ENCODE measurements at places on chromosomes 16 and 17.

GRCh38 chr16:27516365-27516764 lies 33.3 kb downstream of the GTF3C1 start:
- no peak for DNase-seq

GRCh38 chr17:8463099-8463498 lies 27.4 kb downstream of the NDEL1 start:
- peak; percentile 15 for DNase-seq

DNA sequence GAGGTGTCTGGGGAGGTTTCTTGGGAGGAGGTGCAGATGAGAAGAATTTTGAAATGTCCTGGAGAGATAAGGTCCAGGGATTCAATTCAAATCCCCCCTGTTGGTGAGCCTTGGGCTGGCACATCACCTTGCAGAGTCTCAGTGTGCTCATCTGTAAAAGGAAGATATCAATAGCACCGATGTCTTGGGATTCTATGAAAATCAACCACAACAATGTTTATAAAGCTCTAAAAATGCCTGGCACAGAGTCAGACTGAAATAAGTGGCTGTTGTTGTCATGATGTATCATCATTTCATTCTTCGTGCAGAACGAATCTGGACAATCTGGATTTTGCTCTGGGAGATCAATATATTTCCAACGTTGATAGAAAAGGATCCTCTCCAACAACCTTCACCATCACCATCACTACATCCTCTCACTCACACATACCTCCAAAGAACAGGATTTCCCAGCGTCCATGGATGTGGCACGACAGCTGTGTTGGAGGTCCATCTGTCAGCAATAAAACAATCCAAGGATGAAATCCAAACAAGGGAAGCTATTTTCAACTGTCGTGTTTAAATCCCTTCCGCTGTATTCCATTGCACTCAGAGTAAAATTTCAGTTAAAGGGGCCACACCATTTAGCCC lies 393.7 kb upstream of the DYNLRB2 start:
- DNase-seq = peak; percentile 80

DNA sequence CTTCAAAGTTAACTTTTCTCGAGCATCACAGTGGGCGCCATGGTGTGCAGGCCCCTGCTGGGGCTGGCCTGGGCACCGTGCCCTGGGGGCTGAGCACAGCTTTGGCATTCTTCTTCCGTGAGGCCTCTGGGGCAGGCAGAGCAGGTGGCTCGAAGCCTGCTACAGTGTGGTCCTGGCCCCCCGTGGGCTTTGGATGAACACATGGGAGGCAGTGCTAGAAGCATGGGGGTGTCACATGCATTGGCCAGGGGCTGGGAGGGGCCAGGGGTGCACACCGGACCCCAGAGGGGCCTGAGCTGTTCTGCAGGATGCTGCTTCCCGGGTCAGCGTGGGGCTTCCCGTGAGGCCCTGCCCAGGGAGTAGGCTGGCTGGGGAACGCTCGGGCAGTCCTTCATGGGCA lies 12.1 kb upstream of the C16orf74 start:
- DNase-seq = no peak

GRCh38 chr16:51383909-51384308 lies 232.8 kb upstream of the SALL1 start:
- DNase-seq = no peak

DNA sequence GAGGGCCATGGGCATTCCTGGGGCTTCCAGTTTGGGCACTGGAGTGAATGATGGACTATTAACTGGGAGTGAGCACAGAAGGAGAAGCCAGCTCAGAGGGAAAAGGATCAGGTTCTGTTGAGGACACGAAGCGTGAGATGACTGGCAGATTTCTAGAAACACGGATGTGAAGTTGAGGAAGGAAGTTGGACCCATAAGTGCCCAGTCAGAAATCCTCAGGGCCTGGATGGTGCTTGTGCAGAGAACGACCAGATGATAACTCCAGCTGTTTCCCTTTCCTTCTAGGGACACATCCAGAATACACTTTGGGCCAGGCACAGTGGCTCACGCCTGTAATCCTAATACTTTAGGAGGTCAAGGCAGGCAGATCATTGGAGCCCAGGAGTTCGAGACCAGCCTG lies 23.3 kb upstream of the ANKRD40CL start:
- no peak for DNase-seq

Data from fibroblast of skin of back (primary cell).